ENCODE measurements at places on chromosomes 7 and 10.

- DNase-seq, result no peak
Measured at GRCh38 chr10:121710207-121710606, 112.0 kb upstream of the FGFR2 start.

GRCh38 chr10:78913219-78914059, 155.3 kb upstream of the ZMIZ1 start:
- DNase-seq, result no peak

GRCh38 chr7:89914711-89915110, 239.6 kb upstream of the STEAP1 start:
- no peak for DNase-seq

- DNase-seq, result no peak
Measured at GRCh38 chr7:32588657-32589056, 93.4 kb downstream of the AVL9 start.

GRCh38 chr7:134209322-134210015, 82.3 kb downstream of the LRGUK start:
- no peak for DNase-seq

GRCh38 chr10:70512149-70512639, 33.6 kb downstream of the PALD1 start:
- DNase-seq, result no peak

GRCh38 chr7:10122551-10123100, 851.0 kb upstream of the PHF14 start:
- no peak for DNase-seq

GRCh38 chr7:28956608-28957063, 1.5 kb downstream of the TRIL start:
- no peak for DNase-seq

DNA sequence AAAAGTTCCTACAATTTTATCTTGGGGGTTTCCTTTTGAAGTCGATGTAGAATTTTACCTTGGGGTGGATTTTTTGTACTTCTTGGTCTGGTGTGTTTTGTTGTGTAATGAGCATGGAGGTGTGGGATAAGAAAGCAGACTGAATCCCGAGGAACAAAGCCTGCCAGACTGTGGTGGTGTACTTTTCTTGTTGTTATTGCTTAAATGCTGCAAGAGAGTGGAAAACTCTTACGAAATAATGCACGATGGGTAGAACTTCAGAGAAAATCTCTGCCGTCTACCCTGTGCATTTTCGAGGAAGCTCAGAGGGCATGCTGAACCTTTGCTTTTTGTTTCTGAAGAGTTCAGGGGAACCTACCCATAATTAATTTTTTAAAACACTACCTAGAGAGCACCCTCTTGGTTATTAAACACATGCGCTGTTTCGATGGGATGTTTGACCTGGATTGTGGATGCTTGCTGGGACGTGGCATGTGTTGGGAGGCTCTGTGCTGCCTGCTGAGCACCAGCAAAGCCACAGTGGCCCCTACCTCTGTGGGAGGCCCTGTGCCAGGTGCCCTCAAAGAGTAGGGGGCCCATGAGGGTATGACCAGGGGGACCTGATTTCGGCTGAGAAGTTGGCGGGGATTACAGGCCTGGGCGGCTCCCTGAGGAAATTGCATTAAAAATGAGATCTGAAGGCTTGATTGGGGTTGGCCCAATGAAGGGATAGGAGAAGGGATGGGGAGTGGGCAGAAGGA, 94.1 kb downstream of the TCF7L2 start:
- no peak for DNase-seq

- DNase-seq, result no peak
Measured at GRCh38 chr7:123751821-123752220, 3.0 kb upstream of the WASL start.

- no peak for DNase-seq
Measured at GRCh38 chr7:64608116-64608910, 45.4 kb upstream of the ZNF680 start.

- DNase-seq, result no peak
Measured at GRCh38 chr7:127678947-127679346, 27.0 kb downstream of the SND1 start.

- DNase-seq, result no peak
Measured at GRCh38 chr7:2150445-2150815, 82.3 kb downstream of the MAD1L1 start.

- no peak for DNase-seq
Measured at GRCh38 chr10:98321186-98321780, 53.3 kb upstream of the LOXL4 start.

DNA sequence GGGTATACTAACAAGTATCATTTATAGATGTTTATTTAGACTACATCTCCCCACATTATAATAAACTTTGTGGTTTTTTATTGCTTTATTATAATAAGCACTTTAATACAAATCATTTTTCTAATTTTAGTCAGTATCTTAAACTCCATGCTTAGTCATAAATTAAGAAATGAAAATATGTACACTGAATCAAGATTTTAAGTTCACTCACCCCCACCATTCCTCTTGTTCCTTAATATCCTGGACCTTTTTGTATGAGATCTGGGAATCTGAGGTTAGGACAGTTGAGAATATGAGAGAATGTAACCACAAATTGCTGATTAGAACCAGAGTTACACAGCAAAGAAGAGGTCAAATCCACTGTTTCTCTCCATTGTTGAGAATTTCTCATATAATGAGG, 93.6 kb upstream of the WNT16 start:
- DNase-seq, result no peak

DNA sequence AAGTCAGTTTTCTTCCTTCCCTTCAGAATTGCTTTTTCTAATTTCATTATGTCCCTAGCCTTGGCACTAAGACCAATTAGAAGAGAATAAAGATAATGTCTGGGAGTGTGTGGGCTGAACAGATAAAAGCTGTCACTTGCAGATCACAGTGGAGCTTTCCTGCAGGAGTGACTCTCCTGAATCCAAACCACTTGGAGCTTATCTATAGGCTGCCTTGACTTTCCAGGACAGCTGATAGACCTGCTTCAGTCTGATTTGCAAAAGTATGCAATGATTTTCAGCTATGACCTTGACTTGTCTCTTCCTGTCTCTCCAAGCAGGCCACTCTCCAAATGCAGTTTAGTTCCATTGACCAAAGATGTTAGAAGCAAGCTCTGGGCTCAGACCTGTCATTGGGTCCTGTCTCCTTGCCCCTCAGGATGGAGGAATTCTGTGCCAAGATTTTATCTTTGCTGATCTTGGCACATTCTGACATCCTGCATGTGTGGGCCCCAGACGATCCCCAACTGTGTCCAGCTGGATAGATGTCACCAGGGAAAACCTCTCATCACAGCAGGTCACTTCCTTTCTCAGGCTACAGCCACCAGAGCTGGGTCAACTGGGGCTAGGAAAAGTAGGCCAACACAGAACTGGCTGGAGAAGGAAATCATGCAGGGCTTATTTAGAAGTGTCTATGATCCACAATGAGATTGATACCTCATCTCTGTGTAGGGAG, 120.9 kb upstream of the ZNF438 start:
- DNase-seq, result no peak

DNA sequence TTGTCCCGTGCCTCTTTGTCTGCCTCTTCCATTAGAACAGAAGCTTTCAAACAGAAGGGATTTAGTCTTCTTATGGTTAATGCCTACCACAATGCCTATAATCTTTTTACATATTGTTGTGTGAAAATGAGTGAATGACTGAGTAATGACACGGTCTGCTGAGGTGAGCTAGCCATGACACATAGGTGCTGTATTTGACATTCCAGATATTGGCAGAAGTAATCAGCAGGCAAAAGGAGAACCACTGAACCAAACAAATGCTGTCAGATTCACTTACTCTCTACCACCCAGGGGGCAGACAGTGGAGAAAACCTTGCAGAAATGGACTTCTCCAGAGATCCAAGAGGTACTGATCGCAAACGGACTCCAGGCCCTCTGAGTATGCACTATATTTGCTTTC, 377.2 kb upstream of the VWC2 start:
- no peak for DNase-seq

GRCh38 chr10:130884456-130884855, 427.1 kb downstream of the TCERG1L start:
- no peak for DNase-seq

DNA sequence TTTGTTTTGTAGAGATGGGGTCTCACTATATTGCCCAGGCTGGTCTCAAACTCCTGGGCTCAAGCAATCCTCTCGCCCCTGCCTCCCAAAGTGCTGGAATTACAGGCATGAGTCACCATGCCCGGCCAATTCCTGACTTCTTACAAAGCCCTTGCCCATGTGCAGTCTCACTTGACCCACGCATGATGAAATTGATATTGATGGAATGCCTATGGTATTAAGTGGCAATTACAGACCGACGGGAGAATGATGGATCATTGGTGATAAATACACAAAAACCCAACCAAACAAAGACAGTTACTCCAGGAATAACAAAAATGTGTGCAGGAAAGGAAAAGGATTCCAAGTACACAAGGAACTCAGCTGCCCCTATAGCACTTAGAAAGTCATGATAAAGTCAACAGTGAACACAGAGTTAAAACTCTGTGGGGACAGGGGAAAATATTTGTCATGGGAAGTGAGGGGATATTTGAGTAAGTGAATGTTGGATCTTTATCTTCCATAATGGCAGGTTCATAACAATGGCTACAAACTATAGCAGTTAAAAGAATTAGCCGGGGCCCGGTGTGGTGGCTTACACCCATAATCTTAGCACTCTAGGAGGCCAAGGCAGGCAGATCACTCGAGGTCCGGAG, 21.6 kb downstream of the HIP1 start:
- DNase-seq, result no peak

- DNase-seq, result no peak
Measured at GRCh38 chr10:73910764-73911552, at the start of gene PLAU. Gene PLAU, plus strand, starts transcription at chr10:73911132. Its CDS starts 424 bp downstream, at chr10:73911556.

DNA sequence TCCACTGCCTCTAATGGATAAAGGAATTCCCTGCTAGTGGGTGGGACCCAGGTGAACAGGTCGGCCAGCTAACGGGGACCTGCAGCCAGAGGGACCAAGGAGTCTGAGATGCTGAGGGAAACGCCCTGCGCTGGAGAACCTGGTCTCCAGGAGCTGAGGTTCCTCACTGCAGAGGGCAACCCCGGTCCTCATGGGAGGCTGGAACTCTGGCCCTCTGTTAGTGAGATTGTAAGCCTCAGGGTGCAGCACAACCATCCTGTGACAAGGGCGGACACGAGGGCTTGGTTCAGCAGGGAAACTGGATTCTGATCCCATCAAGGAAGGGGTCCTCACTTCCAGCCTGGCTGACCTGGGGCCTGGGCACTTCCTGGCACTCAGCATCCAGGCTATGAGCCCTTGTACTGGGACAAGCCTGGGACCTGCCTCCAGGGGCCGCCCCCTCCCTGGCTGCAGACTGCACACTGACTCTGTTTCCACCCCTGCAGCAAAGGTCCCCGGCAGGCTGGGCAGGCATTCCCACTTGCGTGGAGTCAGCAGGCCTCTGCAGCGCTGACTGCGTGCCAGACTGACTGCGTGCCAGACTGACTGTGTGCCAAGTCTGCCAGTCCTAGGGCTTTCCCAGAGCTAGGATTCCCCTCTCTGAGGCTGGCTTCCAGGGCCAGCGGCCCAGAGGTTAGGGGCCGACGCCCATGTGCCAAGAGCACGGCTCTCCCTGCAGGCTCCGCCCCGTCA, 143.2 kb downstream of the MAPK8 start:
- no peak for DNase-seq

GRCh38 chr7:74554178-74554577, 100.5 kb downstream of the GTF2IRD1 start:
- DNase-seq, result no peak

DNA sequence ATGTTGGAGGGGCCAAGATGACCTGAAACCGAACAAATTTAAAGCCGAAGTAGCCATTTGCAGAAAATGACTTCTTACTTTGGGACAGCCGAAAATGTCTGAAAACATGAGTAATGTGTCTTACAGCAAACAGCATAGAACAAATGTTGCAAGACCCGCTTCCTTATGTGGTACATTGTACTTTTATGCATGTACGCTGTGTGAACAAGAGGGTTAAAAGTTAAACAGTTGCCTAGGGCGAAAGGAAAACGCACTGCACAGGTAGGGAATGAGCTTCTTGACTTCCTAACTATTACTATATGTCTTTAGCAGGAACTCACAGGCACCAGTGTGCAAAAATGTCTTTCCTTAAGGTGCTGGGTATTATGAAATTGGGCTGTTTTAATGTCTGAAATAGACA, 303.5 kb upstream of the MGMT start:
- DNase-seq, result no peak

GRCh38 chr10:62861507-62861906, 45.3 kb upstream of the EGR2 start:
- no peak for DNase-seq

GRCh38 chr10:98270073-98270740, 2.2 kb upstream of the LOXL4 start:
- DNase-seq, result no peak

- DNase-seq, result no peak
Measured at GRCh38 chr10:59635502-59636290, 74.0 kb downstream of the SLC16A9 start.

- DNase-seq, result no peak
Measured at GRCh38 chr7:94240902-94241301, 153.8 kb upstream of the COL1A2 start.

GRCh38 chr7:89761173-89761572, 393.1 kb upstream of the STEAP1 start:
- DNase-seq, result no peak

DNA sequence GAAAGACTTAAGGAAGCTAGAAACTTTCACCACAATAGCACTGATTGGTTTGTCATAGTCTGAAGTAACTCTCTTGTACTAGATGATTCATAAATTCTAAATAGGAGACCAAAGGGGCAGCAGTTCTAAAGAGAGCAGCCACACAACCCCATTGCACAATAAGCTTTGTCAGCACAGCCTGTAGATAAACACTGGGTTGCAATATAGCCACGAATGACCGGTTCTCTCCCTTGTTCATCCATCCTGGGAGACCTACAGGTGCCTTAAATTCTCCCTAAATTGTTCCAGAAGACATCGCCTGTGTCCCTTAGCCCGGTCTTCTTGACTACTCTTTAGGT, 167.0 kb downstream of the SNX13 start:
- no peak for DNase-seq

DNA sequence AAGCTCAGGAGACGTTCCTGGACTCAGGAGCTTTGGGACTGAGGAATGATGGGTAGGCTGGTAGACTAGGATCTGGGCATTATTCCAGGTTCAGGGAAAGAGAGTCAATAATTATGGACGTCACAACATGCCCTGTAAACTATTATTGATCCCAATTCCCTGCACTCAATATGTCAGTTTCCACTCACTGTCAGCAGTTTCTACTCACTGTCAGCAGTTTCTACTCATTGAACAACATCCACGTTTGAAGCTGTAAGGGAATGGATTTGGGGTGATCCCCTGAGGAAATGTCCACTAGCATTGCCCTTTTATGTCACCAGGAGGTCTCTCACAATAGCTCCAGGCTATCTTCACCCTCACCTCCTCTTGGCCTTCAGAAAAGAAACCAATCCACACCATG, 1268.6 kb downstream of the TYW1 start:
- no peak for DNase-seq

DNA sequence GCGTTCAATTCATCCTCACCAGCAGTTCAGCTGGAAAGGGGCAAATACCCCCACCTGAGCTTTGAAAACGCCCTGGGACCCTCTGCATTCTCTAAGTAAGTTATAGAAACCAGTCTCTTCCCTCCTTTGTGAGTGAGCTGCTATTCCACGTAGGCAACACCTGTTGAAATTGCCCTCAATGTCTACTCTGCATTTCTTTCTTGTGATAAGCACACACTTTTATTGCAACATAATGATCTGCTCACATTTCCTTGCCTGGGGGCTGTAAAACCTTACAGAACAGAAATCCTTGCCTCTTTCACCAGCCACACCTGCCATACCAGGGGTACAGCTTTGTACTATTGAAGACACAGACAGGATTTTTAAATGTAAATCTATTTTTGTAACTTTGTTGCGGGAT, 155.8 kb upstream of the LANCL2 start:
- no peak for DNase-seq

Data from stimulated activated CD4-positive, alpha-beta T cell treated with anti-CD3 and anti-CD28 coated beads, TNF-alpha, amount 100 ng/mL, for 24 hours (primary cell).